ENCODE measurements at places on chromosomes 16 and 17.
A peak's percentile ranks its signal among the peaks of the same experiment; 100 is the strongest.

GRCh38 chr17:74392848-74393247 lies 25.5 kb downstream of the GPR142 start:
- DNase-seq: no peak

GRCh38 chr16:24701521-24701951 lies 27.9 kb upstream of the TNRC6A start:
- no peak for DNase-seq

GRCh38 chr16:48152226-48152625 lies 3.6 kb downstream of the ABCC12 start:
- no peak for DNase-seq

DNA sequence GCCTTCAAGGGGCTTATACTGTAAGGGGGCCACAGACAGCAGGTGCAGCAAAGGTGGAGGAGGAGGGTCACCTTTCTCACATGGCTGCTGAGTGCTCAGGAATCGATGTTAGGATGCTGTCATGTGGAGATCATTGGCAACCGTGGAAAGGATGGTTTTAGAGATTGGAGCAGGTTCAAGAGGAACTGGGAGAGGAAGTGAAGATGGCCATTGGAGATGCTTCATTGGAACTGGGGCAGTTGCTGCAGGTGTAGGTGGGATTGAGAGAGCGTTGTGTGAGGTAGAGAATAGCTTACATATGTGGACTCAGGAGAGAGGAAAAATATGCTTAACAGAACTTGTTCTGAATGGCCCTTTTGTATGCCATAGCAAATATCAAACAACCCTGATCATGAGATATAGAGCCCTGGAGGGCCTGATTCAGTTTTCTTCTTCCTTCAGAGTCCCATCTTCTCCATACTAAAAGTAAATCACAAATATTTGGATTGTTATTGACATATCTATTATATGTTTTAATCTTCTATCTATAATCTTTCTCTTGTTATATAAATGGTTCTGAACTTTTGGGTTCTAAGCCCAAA lies 40.8 kb downstream of the LDHD start:
- DNase-seq: no peak

- DNase-seq: no peak
These were observed 59.5 kb downstream of the CDYL2 start for GRCh38 chr16:80744856-80745255.

GRCh38 chr16:66898207-66898606 lies 17.9 kb downstream of the PDP2 start:
- no peak for DNase-seq

- DNase-seq: no peak
These were observed 74.5 kb downstream of the RBFOX3 start for GRCh38 chr17:79536212-79536840.

- DNase-seq: no peak
These were observed 10.9 kb upstream of the NT5C start for GRCh38 chr17:75142236-75142971.

GRCh38 chr17:27449988-27450387 lies 6.3 kb upstream of the KSR1 start:
- DNase-seq: no peak

DNA sequence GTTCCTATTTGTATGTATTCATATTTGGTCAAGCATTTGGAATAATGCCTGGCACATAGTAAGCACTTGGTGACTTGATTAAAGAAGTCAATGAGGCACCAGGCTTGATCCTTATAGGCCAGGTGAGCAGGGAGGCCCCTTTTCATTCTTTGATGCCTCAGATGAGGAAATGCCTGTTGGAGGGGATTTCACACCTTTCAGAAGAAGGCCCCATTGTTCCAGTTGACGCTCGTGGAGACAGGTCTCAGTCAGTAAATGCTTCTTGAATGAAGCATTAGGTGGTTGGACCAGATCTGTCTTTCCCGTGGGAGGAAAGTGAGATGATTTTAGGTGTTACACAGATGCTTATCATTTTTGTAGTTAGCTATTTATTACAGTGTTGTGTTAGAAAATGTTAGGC lies 13.0 kb downstream of the LCMT1 start:
- DNase-seq: no peak

DNA sequence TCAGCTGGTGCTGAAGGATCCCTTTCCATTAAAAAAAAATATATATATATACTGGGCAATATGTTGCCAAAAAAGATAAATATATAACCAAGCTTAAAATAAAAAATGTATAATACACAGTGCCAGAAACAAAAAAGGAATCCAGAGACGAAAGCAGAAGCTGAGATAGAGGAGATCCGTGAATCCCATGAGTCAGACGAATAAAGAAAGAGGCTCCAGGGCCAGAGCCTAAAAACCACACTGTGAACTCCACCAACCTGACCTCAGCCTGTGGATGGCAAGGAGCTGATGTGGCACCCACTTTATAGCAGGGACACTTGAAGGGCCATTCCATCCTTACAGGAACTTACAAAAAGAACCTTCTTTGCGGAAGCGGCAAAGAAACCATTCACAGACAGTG lies 34.8 kb downstream of the PITPNM3 start:
- no peak for DNase-seq

DNA sequence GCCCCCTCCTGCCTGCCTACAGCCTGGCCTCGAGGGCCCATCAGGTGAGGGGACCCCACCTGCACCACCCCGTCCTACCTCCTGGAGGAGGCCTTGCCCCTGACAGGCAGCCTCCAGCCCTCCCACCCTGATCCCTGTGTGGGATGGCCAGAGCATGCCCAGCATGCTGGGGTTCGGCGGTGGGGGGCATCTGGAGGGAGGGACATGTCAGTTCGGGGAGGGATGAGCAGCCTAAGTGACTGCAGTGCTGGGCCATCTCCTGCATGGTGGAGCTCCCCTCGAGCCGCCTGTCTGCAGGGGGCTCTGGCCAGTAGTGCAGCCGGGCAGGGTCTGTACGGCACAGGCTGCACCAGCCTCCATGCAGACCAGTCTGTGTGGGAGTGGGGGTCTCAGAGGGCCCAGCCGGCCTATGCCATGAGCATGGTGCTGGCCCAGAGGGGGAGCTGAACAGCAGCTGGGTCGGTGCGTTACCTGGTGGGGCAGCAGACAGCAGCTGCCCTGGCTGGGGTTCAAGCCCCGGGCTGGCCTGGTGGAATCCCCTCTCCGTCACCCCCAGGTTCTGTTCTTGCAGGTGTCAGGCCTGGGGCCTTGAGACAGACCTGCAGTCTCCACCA lies 4.0 kb upstream of the RNPS1 start:
- no peak for DNase-seq

DNA sequence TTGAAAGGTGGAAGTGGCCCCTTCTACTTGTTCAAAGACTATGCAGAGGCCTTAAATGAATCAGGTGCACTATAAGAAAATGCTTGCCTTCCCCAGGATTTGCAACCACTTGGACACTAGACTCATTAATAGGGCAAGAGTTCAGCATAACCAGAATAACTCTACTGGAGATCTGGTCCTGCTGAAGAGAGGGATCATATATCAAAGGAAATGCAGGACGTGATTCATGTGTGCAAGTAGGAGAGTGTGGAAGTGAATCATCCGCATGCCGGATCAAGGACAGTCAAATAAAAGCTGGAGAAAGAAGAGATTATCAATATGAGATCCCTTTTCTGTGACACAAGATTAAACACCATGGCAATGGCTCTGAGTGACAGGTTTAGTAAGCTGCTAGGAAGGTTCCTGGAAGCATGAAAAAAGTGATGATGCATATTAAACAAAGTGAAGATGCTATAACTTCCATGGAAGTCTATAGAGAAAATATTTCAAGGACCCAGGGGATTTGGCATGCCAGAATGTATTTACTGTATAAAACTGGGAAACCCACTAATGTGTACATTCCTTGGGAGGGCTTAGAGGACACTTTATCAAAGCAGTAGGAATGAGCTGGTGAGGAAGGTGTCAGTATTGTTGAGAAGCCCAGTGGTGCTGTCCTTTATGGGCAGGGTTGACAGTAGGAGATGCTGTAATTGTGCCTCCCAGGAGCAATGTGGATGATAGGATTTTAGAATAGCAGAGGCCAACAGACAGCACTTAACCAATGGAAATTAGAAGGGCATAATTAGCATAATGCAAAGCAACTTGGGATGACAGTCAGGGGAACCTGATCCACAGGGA lies 133.1 kb downstream of the ABCA8 start:
- no peak for DNase-seq

- DNase-seq: no peak
These were observed 4.0 kb downstream of the CYB561 start for GRCh38 chr17:63442074-63442473.

DNA sequence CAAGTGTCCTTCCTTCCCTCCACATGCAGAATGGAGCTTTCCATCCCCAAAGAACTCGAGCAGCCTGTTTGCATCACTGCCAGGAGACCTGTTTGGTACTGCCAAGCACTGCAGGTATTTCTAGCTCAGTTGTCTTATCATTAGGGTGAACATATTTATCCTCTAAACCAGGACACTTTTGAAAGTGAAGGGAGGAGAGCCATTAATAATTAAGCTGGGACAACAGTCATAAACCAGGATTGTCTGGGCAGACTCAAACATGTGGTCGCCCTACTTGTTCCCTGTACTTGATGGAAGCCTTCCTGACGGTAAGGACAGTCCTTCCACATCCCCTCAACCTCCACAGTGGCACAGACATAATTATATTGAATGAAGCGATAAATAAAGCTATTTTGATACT lies 67.4 kb downstream of the PRKCA start:
- DNase-seq: no peak

DNA sequence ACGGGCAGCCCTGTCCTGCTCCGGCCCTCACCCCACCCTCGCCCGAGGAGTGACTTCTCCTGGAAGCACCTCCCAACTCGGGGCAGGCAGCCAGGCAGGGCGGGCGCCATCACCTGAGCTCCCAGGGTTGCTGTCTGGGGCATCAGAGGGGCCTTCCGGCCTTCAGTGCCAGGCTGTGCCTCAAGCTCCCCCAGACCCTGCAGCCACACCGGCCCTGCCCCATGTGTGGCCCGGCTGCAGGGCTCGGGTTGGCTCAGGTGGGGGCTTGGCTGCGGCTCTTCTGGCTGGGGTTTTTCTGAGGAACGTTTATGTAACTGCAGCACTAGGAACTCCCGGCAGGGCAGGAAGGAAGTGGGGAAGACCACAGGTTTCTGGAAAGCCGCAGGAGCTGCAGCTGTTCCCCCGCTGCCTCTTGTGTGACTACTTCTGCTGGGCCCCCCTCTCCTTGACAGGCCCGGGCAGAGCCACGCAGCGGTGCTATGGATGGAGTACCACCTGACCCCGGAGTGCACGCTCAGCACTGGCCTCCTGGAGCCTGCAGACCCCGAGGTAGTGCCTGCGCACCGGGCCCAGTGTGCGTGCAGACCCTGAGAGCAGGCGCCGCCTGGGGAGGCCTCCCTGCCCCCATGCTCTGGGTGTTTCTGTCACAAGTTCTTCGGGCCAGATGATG lies 45.6 kb downstream of the PRMT7 start:
- DNase-seq: peak; percentile 87

GRCh38 chr17:7107795-7108559 lies 6.6 kb downstream of the ASGR2 start:
- DNase-seq: peak; percentile 47

DNA sequence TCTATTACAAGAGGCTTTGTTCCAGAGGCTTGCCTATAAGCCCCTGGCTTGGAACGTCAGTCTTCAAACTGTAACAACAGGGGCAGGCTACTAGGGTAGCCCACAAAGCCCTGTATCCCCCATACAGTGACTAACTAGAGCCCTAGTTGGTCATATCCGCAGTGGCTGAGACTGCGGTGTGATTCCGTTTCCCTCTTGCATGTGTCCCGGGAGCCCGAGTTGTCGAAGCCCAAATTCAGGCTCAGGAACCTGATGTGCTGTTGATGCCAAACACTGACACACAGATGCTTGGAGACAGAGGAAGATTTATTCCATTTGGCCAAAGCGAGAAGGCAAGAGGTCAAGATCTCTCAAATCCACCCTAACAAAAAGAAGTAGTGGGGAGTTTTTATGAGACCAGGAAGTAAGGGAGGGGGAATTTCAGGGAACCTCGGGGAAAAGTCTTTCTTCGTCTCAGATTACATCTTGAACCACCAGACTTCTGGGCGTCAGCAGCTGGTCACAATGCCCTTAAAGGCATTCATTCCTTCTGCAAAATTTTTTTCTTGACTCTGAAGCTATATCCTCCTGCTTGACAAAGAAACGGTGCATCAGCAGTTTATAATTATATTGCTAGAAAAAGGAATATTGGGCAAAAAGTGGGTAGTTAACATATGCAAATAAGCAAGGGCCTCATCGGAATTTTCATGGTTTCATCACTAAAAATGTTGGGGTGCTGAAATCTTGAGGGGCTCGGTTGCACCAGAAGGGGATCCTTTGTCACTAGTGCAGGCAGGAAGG lies 879 bp downstream of the SLFN5 start:
- peak; percentile 83 for DNase-seq

DNA sequence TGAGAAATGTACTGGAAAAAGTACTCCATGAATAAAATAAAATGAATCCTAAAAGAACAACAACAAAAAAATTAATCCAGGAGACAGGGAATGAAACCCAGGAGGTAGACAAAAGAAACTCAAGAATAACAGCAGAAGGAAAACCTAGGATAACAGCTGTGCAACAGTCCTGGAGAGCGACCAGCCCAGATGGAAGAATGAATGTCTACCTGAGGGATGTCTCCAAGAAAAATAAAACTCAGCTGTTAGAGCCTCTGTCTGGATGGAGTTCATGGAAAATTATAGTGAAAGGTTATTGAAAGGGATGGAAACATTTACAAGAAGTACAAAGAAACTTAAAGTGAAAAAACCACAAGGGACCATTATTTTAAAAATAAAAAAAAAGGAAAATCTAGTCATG lies 135.8 kb upstream of the CA10 start:
- DNase-seq: no peak

DNA sequence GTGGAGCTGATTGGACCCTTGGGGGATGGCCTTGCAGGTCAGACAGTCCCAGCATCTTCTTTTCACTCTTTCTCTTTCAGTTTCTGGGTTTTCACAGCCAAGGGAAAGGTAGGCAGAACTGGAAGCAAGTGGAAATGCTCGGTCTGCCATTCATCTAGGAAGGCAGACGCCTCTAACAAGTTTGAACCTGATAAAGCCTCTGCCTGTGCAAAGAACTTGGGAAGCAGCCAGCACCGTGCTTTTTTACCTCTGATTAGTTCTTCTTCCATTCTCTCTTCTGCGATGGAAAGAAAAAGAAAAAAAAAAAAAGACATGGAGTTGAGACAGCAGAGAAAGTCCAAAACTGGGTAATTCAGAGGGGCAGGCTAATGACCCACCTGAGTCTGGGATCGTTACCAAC lies 997.8 kb upstream of the EEF2KMT start:
- DNase-seq: no peak

DNA sequence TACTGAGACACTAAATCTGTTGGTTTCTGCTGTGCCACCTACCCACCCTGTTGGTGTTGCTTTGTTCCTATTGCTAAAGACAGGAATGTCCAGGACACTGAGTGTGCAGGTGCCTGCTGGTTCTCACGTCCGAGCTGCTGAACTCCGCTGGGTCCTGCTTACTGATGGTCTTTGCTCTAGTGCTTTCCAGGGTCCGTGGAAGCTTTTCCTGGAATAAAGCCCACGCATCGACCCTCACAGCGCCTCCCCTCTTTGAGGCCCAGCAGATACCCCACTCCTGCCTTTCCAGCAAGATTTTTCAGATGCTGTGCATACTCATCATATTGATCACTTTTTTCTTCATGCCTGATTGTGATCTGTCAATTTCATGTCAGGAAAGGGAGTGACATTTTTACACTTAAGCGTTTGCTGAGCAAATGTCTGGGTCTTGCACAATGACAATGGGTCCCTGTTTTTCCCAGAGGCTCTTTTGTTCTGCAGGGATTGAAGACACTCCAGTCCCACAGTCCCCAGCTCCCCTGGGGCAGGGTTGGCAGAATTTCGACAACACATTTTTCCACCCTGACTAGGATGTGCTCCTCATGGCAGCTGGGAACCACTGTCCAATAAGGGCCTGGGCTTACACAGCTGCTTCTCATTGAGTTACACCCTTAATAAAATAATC lies 14.6 kb downstream of the STH start:
- DNase-seq: no peak
